Body of pancreas (tissue), 4 donors: ENCODE measurements at places on chromosomes 13 and 19. TPM values are rescaled to one million over a fixed set of nuclear protein-coding genes. Genes with fewer than 3 reads are reported as not detected.

GRCh38 chr13:70894258-70894657 lies 786.0 kb upstream of the KLHL1 start:
- no peak for DNase-seq

DNA sequence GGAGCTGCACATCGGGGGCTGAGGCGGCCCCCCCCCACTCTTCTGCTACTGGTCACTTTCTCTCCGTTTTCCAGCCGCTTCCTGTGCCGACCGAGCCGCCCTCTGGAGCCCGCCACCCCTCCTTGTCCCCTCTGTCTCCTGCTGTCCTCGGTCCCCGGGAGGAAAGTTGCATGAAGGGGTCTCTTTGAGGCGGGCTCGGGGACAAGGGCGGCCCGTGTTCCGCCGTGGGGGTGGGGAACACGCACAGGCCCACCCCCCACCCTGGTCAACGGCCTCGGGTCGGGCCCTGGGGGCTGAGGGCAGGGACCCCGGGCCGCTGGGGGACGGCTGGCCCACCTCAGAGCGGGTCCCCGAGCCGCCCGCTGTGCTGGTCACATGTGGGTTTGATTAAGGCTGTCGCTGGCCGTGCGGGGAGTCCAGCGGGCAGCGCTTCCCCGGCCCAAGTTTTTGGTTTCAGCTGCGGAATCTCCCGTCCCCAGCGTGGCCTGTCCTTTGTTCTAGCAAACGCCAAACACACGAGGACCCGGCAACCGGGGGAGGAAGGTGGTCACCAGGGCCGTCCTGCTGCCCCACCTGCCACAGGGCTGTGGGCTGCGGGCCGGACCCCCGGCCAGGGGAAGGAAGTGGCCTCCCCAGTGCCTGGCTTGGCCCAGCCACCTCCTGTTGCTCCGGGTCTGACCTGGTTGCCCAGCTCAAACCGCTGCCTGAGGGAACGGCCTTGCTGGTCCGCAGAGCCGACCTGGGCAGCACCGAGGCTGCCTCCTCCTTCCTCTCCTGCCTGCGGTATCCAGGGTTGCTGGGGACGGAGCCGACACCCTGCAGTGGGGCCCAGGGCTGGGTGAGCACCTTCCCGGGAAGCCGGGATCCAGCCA lies 1.9 kb downstream of the EFNA2 start:
- no peak for DNase-seq

The ZNF527 gene
- total RNA-seq = 7.3 TPM

The CGB7 gene
- not detected for total RNA-seq

DNA sequence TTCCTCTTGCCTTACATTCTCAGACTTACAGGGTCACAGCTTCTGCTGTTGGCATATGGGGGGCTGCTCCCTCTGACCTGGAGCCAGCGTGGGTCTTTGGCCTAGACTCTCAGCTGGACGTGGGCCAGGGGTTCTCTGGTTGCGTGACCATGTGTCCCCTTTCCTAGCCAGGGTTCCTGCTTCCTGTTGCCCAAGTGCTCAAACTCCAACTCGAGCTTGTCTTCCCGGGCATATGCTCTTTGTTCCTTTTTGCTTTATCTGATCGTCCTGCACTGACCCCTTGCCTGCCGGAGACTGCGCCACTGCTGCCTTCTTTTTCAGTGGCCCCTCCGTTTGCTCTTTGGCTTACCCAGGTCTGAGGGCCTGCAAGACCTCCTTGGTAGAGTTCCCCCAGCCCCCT lies 25.3 kb upstream of the GPR183 start:
- no peak for DNase-seq

GRCh38 chr13:99873832-99874430 lies 97.6 kb downstream of the ZIC5 start:
- no peak for DNase-seq

DNA sequence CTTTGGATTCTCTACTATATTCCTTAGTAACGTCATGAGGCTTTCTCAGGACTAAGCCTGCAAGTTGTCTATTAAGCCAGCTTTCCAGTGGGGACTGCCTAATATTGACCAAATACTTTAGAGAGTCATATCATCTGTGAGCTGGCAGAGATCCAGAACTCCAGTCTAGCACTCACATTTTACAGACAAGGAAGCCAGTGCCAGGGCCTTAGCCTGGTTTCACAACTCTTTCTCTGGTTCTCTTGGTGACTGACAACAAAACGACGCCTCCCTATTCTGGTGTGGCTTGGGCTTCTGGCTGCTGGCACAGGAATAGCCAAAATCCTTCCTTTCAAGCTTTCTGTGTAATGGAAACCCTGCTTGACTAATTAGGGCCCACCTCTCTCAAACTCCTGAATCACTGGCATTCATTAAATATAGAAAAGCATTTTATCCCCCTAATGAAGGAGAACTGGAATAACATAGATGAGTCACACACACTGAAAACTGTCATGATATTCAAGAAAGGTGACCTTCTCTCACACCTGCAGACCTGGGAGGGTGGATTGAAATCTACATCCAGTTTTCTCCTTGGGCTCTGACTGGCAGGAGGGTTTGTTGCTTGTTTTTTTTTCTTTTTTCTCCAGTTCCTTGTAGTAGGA lies 75.2 kb upstream of the UBL3 start:
- DNase-seq = peak; percentile 96

GRCh38 chr13:30585748-30586262 lies 31.9 kb upstream of the USPL1 start:
- DNase-seq = no peak

The CYP2A7 gene
- not detected for total RNA-seq

The RFPL4A gene
- total RNA-seq = not detected

- DNase-seq = no peak
Measured at GRCh38 chr19:10142701-10143375, 23.1 kb upstream of the EIF3G start.

- DNase-seq = peak; percentile 42
Measured at GRCh38 chr19:39160889-39161672, 35.5 kb downstream of the PAK4 start.

The PEAK3 gene
- total RNA-seq = 0.78 TPM

The SIGLEC12 gene
- total RNA-seq = not detected

DNA sequence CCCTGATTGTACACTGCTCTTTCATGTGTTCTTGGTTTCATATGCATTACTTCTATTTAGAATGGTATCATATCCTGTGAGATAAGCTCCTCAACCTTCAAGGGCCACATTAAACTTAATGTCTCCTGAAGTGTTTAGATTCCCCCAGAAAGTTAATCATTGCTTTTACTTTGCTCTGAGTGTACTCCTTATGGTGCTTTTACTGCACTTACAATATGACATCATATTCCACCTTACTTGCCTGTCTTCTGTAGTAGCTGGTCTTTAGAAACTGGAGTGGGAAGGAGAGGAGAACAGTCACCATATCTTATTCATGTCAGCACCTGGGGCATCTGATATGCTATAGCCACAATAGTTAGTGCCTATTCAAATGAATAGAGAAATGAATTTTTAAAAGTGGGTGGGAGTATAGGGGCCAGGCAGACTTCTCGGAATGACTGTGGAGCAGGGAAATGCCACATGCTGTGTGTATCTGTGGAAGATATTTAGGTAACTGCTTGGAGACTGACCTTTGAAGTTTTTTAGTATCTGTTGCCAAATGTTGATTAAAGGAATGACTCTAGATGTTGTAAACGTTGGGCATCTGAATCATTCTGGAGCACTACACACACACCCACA lies 40.2 kb downstream of the SLAIN1 start:
- no peak for DNase-seq

DNA sequence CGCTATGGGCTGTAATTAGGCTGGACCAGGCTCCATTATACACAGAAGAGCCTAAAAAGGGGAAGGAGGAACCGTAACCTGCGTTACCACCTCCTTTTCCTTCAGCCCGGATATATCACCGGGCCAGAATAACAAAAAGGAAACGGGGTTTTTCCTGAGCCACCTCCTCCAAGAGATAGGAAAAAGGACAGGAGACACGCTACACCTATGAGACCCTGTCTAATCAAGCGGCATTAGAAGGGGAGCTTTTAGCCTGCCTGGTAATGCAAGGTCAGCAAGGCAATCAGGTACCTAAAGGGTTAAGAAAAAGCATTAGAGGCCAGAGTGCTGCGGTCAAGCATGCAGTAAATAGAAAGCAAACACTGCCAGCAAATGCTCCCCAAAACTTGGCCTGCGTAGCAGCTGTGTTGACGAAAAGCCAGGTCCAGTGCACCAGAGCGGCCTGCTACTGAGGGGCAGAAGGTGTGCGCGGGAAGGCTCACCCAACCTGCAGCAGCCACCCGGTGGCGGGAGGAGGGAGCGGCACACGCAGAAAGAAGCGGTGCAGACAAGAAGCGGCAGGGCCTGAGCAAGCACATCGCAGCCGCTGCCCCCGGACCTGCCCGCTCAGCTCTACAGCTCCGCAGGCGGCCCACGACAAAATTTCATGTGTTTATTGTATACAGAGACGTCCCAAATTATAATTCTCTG lies 1466.1 kb downstream of the UQCRFS1 start:
- DNase-seq = no peak

GRCh38 chr19:3129112-3129511 lies 6.7 kb upstream of the GNA15 start:
- DNase-seq = no peak

GRCh38 chr19:4744451-4745174 lies 21.0 kb upstream of the DPP9 start:
- DNase-seq = peak; percentile 34

DNA sequence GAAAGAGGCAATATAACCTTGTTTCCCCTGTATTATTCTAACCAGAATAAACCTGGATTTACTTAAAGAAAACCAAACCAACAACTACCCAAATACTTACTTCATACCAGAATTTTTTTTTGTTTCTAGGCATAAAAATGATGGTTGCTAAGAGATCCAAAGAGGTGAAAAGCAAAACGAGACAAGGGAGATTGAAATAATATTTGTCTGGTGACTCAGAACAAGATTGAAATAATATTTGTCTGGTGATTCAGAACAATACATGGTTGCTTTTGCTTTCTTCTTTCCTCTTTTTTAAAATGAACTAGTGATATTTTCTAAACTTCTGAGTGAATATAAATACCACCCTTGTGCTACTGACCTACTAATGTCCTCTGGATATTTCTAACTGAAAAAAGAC lies 592.9 kb downstream of the KCTD12 start:
- DNase-seq = no peak

The SHC2 gene
- 119 TPM for total RNA-seq

- DNase-seq = no peak
Measured at GRCh38 chr13:42275098-42275471, 3.1 kb downstream of the AKAP11 start.

The NACC1 gene
- total RNA-seq = 6.0 TPM

- no peak for DNase-seq
Measured at GRCh38 chr13:100443278-100443997, 145.2 kb downstream of the GGACT start.

- peak; percentile 41 for DNase-seq
Measured at GRCh38 chr19:15551293-15552004, 43.1 kb downstream of the CYP4F22 start.

The GSX1 gene
- not detected for total RNA-seq
